RCC 7860 (cell line): ENCODE measurements at places on chromosomes 4 and X.

DNA sequence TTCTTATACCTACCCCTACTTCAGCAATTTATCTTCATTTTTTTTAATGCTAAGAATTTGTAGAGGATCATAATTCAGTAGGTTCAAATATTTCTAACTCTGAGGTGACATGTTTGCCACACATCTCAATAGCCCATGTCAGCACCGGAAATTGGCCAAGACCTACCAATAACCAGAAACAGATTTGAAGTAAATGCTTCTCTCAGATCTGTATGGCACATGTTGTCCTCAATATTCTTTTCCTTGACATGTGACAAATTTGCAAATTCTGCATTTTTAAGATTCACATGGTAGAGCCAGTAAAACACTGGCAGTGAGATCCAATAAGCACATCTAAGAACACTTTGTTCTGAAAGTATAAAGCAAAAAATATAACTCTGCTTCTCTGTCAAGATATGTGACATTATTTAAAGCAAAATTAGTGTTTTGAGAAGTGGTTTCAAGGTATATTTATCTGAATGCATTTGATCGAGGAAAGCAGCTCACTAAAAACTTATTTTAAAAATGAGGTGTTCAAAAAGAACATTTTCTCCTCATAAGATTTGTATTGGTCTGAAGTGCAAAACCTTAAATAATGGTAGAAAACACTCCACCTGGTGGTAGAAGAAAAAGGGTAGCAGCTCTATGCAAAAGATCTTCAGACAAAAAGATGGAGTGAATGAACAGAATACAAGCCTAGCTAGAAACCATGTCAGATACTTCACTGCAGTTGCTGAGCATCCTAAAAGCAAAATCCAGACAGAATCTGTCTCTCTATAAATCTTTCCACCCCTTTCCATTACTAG is 513.8 kb upstream of the FAM241A start:
- no peak for DNase-seq

- DNase-seq, result no peak
These were observed 6.5 kb downstream of the CRLF2 start for GRCh38 chrX:1205681-1206611.

GRCh38 chr4:119661231-119661630 is 32.6 kb upstream of the PDE5A start:
- DNase-seq, result no peak

GRCh38 chrX:1002611-1003010 is 209.8 kb downstream of the CRLF2 start:
- no peak for DNase-seq

DNA sequence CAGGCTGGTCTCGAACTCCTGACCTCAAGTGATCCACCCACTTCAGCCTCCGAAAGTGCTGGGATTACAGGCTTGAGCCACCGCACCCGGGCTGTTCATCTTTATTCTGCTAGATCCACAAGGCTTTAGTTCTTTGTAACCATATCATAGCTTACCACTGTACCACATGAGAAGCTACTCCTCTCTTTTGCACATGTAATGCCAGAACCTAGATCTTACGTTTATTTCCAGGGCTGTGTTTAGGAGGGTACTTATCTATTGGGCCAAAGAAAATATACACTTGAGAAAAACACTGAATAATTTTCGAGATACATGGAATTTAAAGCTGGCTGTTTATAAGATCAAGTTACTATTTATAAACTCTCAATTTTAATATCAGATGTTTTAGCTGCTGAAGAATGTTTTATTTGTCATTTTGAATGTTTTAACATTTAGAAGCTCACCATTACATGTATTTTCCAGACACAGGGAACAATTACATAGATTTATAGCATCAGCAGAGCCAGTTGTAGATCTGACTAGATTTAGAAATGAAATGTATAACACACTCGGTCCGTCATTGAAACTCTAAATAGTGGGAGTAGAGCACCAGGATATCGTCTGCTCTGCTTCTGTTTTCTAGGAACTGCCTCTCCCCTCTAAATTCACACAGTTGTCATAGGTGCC is 155.3 kb upstream of the HAND2 start:
- no peak for DNase-seq

DNA sequence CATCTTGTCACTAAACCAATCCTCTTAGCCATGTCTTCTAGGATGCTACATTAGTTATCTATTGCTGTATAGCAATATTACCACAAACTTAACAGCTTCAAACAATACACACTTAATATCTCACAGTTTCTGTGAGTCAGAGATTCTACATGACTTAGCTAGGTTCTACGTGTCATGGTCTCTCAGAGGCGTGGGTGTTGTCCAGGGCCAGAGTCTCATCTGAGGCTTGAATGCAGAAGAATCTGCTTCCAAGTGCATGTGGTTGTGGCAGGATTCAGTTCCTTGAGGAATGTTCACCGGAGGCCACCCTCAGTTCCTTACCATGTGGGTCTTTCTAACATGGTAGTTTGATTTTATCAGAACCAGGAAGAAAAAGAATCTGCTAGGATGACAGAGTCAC is 26.4 kb downstream of the PPP1R2C start:
- peak; percentile 4 for DNase-seq

DNA sequence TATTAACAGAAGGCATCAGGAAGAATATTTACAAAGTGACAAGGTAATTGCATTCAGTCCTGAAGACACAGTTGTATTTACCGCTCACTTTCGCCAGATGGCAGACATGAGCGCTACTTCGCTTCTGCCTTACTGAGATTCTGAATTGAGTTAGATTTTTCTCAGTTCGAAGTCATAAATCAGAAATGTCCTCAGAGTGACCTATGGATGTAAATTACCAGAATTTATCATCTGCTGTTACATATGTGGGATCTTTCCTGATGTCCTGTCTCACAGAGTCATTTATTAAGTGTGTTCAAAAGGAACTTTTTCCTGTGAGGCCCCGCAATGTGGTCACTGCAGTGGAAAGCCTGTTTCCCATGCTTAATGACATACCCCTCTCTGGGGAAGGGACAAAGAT is 97.3 kb upstream of the DCLK2 start:
- peak; percentile 17 for DNase-seq

DNA sequence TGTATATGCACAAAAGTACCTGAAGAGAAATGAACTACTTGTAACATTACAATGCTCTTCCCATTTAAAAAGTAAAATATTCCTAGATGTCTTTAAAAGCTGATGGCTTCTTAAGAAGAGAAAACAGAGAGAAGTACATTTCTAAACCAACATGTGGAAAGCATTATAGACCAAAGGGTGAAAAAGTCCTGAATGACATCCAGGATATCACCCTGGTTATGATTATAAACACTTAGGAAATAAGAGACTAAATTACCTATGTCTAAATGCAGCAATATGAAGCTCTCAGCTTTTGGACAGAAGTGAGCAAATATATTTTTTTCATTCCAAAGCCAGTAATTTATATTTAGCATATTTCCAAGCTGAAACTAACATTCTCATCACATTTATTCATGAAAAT is 21.7 kb upstream of the EGFL6 start:
- no peak for DNase-seq

GRCh38 chrX:42978655-42979379 is 200.9 kb upstream of the PPP1R2C start:
- DNase-seq, result peak; percentile 43

- DNase-seq, result no peak
These were observed 32.7 kb downstream of the ACE2 start for GRCh38 chrX:15567886-15568616.

DNA sequence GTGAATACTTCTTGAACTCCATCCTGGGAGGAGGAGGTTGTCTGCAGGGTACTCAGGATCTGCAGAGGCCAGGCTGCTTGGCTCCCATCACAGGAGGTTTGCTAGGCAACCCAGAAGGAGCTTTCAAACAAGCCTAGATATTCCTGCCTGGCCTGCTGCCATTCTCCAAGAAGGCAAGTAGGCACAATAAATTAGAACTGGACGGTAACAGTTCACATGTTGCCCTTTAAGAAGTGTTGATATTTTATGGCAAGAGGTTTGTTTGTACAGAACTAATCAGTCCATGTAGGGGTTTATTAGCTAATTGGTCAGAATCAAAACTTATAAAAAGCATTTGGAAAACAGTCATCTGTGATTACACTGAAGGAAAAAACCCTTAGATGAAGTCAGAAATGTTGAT is 39.3 kb downstream of the SYNPO2 start:
- DNase-seq, result no peak

- DNase-seq, result no peak
These were observed 6.8 kb upstream of the SHOX start for GRCh38 chrX:623599-624315.

GRCh38 chr4:17492058-17492741 is 19.7 kb downstream of the QDPR start:
- DNase-seq, result no peak

- no peak for DNase-seq
These were observed 8.1 kb upstream of the NAAA start for GRCh38 chr4:75948822-75949444.

DNA sequence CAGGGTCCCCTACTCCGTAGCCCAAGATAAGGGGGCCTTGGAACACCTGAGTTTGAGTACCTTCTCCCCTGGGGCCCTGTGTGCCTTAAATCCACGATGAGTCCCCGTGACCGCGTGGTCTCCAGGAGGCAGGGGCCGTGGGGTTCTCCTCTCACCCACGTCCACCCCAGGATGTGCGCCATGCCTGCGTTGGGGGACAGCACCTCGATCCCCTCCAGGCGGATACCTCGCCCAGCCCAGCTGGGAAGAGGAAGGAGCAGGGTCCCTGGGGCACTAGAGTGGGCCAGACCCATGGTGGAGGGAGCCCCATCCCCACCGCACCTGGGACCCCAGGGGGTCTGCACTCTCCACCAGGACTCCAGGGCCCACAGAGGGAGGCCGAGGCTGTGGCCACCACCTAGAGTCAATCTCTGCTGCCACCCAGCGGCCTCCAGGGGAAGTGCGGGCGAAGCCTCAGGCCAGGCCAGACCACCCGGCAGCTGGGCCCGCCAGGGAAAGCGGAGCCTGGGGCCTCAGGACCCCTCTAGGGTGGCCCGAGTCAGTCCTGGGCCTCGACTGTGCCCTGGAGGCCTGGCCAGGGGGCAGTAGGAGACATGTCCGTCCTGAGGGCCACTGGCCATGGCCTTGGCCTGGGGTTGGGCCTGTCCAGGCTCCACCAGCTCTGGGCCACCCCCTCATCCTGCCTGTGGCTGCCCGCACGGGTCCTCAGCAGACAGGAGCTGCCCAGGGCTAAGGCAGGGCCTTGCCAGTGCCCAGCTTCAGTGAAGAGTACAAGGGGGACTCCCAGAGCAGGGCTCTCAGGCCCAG is 55.0 kb downstream of the FAM53A start:
- peak; percentile 20 for DNase-seq

DNA sequence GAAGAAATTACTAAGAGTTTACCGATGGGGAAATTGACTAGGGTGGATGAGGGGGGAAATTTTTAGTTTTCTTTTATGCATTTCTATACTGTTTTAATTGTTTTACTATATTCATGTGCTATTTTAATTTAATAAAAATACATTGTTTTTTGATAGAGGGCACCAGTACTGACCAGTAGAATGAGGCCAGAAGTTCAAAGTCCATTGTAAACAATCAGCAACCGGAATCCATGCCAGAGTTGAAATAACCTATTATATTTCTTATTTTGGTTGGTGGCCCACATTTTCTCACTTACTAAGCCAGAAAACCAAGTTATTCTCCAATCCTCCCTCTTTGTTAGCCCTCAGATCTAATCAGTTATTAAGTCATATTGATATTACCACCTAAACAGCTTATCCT is 595.9 kb downstream of the SMARCA1 start:
- DNase-seq, result no peak

DNA sequence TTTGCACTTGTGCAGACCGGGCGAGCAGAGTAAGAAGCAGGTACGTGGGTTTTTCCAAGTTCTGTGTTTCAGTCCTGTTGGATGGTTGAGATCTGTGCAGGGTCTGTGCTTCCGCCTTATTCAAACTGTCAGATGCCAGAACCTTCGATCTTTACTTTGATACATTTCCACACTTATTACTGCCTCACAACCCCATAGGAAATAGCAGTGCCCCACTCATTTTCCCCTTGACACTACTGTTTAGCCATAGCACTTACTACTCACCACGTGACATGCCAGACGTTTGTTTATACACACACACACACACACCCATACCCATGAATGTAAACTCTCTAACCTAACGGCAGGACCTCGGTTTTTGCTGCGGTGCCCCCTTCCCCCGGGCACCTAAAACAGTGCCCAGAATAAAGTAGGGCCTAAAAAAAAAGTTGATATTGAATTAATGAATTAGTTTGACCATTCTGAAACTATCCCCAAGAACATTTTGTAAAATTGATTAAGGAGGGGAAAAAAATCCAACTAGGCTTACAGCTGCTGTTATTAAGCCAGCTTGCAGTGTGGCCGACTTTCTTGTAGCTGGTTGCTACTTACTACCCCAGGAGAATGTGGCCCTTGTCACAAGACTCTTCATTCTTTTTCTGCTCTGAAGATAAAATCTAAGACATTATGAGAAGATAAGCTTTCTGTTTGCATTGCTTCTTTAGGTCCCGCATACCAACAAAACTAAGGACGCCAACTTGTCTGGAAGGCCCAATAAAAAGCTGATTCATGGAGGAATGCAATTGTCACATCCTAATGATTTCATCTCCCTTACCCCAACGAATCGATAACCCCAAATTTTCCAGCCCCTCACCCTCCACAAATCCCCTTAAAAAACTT is 704 bp upstream of the SEPSECS start:
- DNase-seq, result no peak

DNA sequence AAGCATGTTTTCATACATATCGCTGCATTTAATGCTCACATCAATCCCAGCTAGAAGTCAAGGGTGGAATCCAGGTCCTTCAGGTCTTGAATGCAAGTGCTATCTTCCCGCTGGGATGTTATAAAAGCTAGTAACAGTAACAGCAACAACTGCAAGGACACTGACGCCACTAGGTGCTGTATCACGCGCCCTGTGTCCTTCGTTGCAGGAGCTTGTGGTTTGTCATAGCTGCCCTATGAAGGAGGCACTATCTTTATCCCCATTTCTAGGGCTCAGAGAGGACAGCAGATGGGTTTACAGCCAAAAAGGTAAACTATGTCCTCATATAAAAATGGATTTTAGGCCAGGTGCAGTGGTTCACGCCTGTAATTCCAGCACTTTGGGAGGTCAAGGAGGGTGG is 202.9 kb downstream of the NSUN7 start:
- DNase-seq, result no peak

DNA sequence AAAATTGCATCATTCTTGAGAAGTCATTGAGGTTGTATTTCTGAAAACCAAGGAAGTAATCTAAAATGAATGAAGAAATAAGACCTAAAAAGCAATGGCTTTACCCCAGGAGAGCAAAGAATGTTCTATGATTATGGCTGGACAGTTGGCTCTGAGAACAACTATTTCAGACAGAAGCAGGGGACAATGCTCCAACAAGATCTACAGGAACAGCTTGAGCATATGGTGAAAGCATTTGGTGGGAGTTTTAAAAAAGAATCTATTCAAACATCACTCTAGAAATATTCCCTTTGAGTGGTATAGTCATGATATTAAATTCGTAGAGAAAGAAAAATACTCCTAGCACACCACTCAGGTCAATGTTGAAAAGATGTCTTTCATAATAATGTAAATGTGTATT is 26.7 kb downstream of the DYNLT3 start:
- DNase-seq, result no peak

- DNase-seq, result peak; percentile 54
These were observed 58.0 kb downstream of the SEPTIN11 start for GRCh38 chr4:77007358-77008230.
